ENCODE measurements at places on chromosomes 3 and 15. TPM values are rescaled to one million over a fixed set of nuclear protein-coding genes. Genes with fewer than 3 reads are reported as not detected.

The POPDC2 gene
- not detected for total RNA-seq

The AQP9 gene
- total RNA-seq, result not detected

The PIF1 gene
- total RNA-seq, result 19.0 TPM

The EPHB3 gene
- total RNA-seq, result 1.4 TPM

The REC114 gene
- not detected for total RNA-seq

The ACTRT3 gene
- 3.4 TPM for total RNA-seq

The CACNA2D2 gene
- total RNA-seq, result not detected

The CHRNA3 gene
- total RNA-seq, result not detected
